Left forelimb (tissue), 1 donor: ENCODE measurements at places on chromosomes 7 and 10.

DNA sequence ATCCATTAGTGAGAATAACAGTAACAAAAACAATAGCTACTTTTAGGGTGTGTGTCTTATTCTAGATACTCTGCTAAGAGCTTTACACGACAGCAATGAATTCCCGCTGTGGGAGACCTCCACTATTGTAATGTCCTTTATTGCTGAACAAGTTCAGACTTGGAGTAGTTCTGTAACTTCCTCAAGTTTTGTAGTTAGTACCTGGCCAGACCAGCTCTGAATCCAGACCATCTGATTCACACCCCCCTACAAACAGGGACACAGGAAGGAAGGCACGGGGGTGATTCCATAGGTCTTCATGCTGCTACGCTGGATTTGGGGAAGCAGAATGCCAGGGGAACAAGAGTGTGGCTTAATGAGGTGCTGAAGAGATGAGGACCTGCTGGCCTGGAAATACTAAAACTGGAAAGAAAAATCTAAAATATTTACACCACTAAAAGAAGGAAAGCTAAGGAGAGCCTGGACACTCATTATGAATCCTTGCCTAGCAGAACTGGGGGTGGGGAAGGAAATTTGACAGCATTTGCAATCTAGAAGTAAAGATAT lies 194.6 kb upstream of the TMEM72 start:
- DNase-seq = no peak

GRCh38 chr10:127040756-127041155 lies 135.5 kb downstream of the DOCK1 start:
- DNase-seq = no peak

- no peak for DNase-seq
Observed at GRCh38 chr7:2126621-2127020, 106.1 kb downstream of the MAD1L1 start.

DNA sequence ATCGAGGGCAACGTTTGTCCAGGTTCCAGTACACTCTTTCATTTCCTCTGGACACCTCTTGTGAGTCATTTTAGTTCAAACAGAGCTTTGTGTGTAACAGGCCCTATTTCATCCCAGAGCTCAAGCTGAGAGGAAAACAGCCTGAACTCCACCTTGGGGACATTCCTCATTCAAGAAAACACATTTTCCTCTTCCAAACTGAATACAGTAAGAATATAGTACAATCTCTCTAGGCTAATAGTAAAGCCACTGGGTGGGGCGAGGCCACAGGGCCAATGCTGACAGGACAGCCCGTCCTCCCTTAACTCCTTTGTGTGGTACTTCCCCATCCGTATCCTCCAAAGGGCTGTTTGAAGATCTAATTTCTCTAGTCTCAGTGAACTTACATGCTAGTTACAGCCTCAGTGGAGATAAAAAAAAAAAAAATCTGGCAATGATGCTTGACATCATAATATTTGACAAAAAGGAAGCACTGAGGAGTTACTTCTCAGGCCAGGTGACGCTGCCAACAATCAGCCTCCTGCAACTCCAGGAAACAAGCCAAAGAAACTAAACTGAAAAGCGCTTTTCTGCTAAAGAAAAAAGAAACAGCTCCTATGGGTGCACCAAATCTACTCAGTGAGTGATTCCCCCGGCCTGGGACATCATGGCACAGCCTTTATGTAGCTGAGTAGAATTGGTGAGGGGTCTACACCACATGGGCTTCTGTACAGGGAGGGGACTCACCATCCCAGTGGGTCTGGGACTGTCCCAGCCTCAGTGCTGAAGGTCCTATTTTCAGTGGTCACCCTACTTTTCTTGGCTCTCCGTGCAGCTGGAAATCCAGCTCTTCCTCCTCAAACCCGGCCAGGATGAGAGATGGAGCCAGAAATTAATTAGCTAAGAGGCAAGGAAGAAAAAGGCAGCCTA lies 238.2 kb upstream of the NEBL start:
- DNase-seq = peak; percentile 68

- DNase-seq = no peak
Observed at GRCh38 chr7:80008039-80008438, 126.6 kb upstream of the GNAI1 start.

DNA sequence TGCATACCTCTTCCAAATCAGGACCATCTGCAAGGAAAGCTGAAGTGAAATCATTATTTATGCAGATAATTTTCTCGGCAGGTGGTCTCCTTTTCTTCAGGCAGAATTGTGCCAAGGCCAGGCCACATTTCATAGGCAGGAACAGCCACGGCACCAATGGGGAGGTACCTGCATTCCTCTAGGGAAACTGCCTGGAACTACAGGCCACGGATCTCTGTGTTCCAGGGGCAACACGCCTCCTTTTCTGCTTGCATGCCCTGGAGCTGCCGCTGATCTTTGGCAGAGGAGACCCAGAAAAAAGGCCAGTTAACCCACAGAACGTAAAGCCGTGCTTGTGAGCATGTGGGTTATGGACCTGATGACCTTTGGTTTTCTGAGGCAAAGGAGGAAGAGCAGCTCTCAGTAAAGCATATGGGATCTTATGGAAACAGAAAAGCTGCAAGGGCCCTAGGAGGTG lies 111.2 kb upstream of the KIAA1217 start:
- DNase-seq = no peak

DNA sequence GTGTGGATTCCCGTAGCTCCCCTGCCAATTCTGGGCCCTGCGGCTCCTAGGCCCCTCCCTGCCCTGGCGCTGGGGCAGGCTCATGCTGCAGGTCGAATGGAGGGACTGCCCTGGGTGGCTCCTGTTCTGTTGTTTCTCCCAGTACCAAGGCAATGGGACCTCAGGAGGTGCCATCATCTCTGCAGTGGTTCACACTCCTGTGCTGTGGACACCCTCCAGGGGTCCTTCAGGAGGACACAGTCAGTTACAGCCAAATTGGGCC lies 138.3 kb downstream of the ZMIZ1 start:
- DNase-seq = no peak

DNA sequence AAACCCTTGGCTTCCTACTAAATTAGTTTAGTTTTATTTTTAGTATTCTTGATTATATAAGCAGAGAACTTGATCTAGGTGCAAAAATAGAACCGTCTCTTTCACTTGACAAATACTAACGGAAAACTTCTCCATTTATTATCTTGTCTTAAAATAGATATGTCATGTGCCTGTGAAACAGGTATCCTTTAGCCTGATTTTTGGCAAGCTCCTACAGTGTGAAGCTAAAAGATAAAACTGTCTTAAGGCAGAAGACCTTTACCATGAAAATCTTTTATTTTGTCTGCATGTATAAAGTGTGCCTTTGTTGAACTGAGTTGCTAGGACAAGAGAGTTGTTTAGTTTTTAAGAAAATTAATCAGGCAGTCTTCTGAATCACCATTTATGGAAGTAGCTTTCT lies 90.6 kb downstream of the CYP51A1 start:
- DNase-seq = no peak

GRCh38 chr10:128461991-128462390 lies 335.8 kb upstream of the MKI67 start:
- no peak for DNase-seq

DNA sequence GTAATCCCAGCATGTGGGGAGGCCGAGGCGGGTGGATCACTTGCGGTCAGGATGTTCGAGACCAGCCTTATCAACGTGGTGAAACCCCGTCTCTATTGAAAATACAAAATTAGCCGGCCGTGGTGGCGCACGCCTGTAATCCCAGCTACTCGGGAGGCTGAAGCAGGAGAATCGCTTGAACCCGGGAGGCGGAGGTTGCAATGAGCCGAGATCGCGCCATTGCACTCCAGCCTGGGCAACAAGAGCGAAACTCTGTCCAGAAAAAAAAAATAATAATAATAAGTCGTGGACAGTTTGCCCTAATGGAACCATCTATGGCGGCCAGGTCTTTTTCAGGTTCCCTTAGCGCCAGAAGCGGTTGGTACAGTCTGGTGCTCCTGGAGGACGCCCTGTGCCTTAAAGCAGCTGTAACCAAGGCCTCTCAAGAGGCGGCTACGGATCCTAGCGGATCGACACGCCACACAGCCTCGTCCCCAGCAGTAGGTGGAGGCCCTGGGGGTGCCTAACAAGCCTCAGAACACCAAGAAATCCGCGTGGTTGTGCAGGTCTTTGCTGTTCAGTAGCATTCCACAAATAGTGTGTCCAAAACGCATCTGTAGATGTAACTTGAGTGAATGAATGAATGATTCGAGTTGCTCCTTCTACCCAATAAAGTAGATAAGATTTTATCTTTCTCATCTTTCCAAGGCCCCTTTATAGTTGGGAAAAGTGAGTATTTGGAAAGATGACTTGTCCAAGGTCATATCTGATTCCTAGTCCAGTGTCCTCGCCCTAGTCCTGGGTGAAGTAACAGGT lies 982 bp downstream of the PGAM1 start:
- DNase-seq = no peak

- peak; percentile 38 for DNase-seq
Observed at GRCh38 chr10:113455947-113456346, 96.9 kb upstream of the HABP2 start.

- no peak for DNase-seq
Observed at GRCh38 chr10:63210611-63211196, 77.6 kb downstream of the NRBF2 start.

GRCh38 chr10:132385721-132386418 lies 11.1 kb upstream of the PWWP2B start:
- DNase-seq = no peak

DNA sequence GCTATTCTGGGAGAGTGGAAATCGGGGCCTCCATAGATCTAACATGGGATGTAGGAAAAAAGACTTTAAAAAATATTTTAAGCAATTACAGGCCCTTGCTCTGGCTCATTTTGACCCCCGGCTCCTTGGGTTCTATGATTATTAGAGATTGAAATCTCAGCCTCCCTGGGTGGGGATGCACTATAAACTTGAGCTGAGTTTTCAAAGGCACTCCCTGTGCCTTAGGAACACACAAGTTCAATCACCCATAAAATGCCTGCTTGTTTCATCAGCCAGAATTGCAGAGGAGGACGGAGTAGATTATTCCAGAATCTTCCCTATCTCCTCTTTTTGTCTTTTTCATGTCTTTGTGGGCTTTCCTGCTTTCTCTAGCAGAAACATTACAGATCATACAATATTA lies 145.4 kb downstream of the CUBN start:
- no peak for DNase-seq

GRCh38 chr10:33920351-33920750 lies 585.9 kb upstream of the NRP1 start:
- no peak for DNase-seq

DNA sequence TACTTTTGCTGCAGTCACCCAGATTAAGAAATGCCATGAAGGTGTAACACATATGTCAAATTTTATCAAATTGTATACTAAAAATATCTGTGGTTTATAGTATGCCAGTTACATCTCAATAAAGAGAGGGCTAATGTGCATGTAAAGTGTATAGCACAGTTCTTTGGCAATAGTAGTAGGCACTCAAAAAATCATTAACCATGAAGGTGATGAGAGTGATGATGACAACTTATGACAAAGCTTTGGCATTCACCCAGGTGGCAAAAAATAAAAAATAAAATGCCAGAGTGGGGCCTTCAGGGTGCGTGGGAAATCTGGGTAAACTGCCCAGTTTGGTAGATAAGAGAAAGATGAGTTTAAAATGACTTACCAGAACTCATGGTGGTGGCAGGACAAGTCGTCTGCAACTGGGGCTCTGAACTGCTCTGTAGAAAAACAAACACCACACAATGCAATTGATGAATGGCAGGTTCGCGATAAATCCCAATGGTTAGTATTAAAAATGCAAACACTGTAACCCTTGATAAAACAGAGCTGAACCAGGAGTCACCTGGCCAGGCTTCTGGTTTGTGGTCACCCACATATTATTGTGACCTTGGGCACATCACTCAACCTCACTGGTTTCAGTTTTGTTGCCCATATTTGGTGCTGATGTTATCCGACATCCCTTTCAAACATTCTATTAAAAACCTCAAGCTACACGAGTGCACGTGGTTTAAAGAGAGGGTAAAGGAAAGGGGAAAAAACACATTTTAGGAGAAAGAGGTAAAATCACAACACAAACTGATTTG lies 120.2 kb downstream of the SORBS1 start:
- no peak for DNase-seq

DNA sequence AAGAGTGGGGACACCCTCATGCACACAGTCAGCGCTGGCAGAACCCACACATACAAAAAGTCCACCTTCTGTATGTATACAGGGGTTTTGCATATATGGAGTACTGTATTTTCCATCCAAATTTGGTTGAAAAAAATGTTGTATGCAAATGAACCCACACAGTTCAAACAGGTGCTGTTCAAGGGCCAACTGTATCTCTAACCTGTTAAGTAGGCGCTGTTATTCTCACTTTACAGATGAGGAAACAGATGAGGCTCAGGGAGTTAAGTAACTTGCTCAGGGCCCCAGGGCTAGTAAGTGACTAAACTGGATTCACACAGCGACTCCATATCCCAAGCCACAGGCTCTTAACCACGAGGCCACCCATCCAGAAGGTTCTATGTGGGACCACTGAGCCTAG lies 69.9 kb downstream of the C10orf105 start:
- DNase-seq = no peak

GRCh38 chr7:47715631-47716068 lies 133.7 kb upstream of the TNS3 start:
- no peak for DNase-seq

DNA sequence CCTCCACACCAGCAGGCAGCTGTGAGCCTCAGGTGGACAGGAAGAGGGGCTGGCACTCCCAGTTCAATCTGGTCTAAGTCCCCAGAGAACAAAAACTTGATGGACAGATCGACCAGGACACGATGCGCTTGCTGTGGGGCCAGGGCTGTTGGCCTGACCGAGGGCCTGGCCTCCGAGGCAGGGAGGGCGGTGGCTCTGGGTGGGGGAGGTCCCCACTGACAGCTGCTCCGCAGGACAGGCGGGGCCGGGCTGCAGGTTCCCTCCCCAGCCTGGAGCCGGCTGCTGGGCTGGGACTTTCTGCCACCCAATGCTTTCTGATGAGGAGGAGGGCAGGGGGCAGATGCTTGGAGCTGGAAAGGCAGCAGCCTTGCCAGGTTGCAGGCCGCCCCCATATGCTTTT lies 37.4 kb upstream of the ADGRA1 start:
- no peak for DNase-seq

- DNase-seq = no peak
Observed at GRCh38 chr7:23356168-23356567, 57.0 kb downstream of the MALSU1 start.

- no peak for DNase-seq
Observed at GRCh38 chr7:144459635-144460034, 56.1 kb upstream of the NOBOX start.

GRCh38 chr10:88243836-88244730 lies 339.0 kb downstream of the RNLS start:
- no peak for DNase-seq

DNA sequence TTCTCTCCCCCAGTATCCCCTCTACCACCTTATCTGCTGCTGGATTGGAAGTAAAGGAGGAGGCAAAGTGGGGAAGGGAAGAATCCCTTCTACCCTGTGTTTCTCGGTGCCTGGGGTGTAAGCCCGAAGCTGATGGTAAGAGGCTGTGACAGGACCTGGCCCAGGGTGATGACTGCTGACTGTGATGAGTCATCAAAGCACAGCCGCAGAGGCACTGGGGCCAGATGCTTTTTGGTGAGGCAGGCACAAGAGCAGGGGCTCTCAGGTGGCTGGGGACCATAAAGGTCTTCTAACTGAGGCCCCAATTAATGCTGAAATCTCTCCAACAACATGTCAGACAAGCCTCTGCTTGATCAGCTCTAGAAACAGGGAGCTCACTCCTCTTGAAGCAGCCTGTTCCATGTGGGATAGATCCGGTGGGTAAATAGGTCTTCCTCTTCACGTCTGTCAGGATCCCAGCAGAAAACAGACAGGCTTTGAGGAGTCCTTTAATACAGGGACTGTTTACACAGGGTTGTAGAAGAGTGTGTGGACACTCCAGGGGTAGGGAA lies 86.1 kb upstream of the PCBD1 start:
- DNase-seq = no peak

GRCh38 chr7:106623853-106624252 lies 37.1 kb downstream of the CCDC71L start:
- no peak for DNase-seq
